ENCODE measurements at places on chromosomes 7 and 10.

- DNase-seq: no peak
Observed at GRCh38 chr7:102289057-102289456, 2.4 kb downstream of the SH2B2 start.

- DNase-seq: no peak
Observed at GRCh38 chr10:6244510-6244909, 41.8 kb downstream of the PFKFB3 start.

DNA sequence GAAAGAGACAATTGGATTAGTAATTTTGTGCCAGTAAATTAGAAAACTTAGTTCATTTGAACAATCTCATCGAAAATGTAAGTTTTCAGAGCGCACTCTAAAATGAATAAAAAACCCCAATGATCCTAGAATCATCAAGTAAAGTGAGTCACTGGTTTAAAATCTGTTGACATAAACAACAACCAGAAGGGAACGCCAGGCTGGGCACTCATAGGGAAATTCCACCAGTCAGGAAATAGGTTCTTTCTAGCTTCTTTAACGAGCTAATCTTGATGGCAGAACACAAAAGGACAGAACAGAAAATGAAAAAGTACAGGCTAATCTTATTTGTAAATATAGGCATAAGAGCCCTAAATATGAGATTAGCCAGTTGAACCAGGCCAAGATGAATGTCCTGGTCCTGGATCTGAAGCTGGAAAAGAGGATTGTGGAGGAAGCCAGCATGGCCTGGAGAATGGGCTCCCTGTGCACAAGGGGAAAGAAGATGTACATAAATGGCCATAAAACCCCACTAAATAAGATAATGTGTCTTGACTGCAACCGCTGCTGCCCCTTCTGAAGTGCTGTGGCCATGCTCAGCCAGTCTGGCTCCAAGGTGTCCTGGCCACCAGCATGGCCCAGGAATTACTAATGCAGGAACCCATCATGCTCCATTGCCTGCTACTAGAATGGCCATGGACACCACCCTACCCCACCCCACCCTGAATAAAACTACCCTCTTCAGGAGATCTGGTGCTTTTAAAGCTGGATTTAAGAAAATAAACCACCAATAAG lies 114.0 kb downstream of the WDFY4 start:
- no peak for DNase-seq

DNA sequence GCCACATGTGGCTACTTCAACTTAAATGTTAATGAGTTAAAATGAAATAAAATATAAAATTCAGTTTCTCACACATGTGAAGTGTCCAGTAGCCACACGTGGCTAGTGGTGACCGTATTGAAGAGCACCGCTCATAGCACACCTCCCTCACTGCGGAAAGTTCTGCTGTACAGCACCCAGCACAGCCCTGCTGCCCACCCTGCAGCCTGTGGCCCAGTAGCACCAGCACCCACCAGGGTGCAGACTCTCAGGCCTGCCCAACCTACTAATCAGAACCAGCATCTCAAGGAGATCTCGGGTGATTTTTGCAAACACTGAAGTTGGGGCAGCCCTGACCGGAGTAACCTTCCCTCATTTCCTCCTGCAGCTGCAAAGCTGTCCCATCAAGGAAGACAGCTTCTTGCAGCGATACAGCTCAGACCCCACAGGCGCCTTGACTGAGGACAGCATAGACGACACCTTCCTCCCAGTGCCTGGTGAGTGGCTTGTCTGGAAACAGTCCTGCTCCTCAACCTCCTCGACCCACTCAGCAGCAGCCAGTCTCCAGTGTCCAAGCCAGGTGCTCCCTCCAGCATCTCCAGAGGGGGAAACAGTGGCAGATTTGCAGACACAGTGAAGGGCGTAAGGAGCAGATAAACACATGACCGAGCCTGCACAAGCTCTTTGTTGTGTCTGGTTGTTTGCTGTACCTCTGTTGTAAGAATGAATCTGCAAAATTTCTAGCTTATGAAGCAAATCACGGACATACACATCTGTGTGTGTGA lies 162.8 kb upstream of the LANCL2 start:
- no peak for DNase-seq

GRCh38 chr10:110569122-110569521 lies 1.6 kb downstream of the SMC3 start:
- DNase-seq: no peak
